Common myeloid progenitor, CD34-positive (primary cell): ENCODE measurements at places on chromosomes 13 and 19.

- H3K4me1 ChIP-seq, result peaks cover 65% of the 10 kb centered on the region
- H3K36me3 ChIP-seq, result no peaks in the 10 kb centered on the region
- no peaks in the 10 kb centered on the region for H3K27me3 ChIP-seq
- H3K27ac ChIP-seq, result peak overlapping the region; percentile 99
Observed at GRCh38 chr19:47110521-47111005, 3.0 kb downstream of the ZC3H4 start.

GRCh38 chr13:109569958-109570711 is 216.2 kb downstream of the IRS2 start:
- peak; percentile 70 for DNase-seq
- H3K27ac ChIP-seq, result no peak overlapping the region
- H3K4me1 ChIP-seq, result peaks cover 6% of the 10 kb centered on the region
- no peaks in the 10 kb centered on the region for H3K36me3 ChIP-seq

GRCh38 chr13:33367171-33367895 is 81.8 kb upstream of the STARD13 start:
- H3K4me3 ChIP-seq, result peak overlapping the region; percentile 24
- no peak overlapping the region for H3K27ac ChIP-seq
- no peak for DNase-seq
- H3K27me3 ChIP-seq, result no peaks in the 10 kb centered on the region

DNA sequence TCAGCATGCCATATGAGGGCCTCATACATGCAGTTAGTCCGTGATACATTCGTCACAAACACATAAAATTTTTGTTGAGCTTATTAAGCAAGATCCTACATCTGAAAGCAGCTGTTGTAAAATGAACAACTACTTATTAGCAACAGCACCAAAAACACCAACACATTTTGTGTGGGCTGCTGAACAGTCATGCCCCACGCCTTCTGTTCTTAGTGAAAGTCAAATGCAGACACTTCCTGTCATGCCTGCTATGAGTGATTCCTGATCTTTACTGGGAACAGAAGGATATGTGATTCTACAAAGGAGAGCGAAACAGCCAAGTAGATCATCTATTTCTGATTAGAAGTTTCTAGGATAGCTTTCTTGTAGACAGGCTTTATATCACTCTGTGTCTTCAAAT is 4.2 kb upstream of the B3GLCT start:
- no peaks in the 10 kb centered on the region for H3K27me3 ChIP-seq
- H3K27ac ChIP-seq, result no peak overlapping the region
- H3K4me1 ChIP-seq, result peaks cover 2% of the 10 kb centered on the region
